Gastrocnemius medialis (tissue), 4 donors: ENCODE measurements at places on chromosomes 7 and 10. TPM values are rescaled to one million over a fixed set of nuclear protein-coding genes. Genes with fewer than 3 reads are reported as not detected.

The SKIDA1 gene
- 0.09 TPM for total RNA-seq

- H3K27ac ChIP-seq, result no peak overlapping the region
- DNase-seq, result no peak
- H3K4me1 ChIP-seq, result no peaks in the 10 kb centered on the region
- H3K36me3 ChIP-seq, result no peaks in the 10 kb centered on the region
- H3K27me3 ChIP-seq, result no peaks in the 10 kb centered on the region
- H3K4me3 ChIP-seq, result no peak overlapping the region
These were observed 77.9 kb upstream of the LRRN3 start for GRCh38 chr7:111012799-111013675.

The AKR1C8 gene
- total RNA-seq, result 0.56 TPM

DNA sequence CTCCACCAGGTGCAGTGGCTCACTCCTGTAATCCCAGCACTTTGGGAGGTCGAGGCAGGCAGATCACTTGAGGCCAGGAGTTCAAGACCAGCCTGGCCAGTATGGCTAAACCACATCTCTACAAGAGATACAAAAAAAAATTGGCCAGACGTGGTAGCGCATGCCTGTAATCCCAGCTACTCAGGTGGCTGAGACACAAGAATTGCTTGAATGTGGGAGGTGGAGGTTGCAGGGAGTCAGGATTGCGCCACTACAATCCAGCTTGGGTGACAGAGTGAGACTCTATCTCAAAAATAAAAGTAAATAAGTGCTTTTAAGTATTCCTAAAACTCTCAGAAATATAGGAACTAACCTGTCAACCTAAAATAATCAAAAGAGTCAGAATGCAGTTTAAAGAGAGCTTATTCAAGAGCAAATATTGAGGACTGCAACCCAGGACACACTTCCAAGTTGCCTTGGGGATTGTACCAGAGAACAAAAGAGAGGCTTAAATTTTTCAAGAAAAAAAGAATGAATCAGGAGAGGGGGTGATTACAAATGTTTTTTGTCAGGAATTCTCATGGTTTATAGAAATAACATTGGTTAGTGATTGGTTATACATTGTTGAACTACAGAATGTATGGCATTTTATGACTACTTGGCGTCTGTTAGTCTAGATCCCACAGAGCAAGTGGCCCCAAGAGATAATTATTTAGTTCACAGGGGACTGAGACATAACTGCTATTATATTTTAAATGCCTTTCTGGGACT, 33.2 kb upstream of the PPP1R9A start:
- H3K27me3 ChIP-seq, result no peaks in the 10 kb centered on the region
- no peaks in the 10 kb centered on the region for H3K4me1 ChIP-seq
- H3K4me3 ChIP-seq, result no peak overlapping the region
- no peaks in the 10 kb centered on the region for H3K36me3 ChIP-seq

- no peaks in the 10 kb centered on the region for H3K4me1 ChIP-seq
- H3K27ac ChIP-seq, result no peak overlapping the region
- H3K4me3 ChIP-seq, result no peak overlapping the region
- no peak for DNase-seq
- H3K36me3 ChIP-seq, result no peaks in the 10 kb centered on the region
These were observed 12.5 kb downstream of the RNF32 start for GRCh38 chr7:156652886-156653568.

GRCh38 chr7:141788296-141788695, 1.7 kb upstream of the TAS2R5 start:
- H3K4me3 ChIP-seq, result no peak overlapping the region
- no peak overlapping the region for H3K27ac ChIP-seq
- no peak for DNase-seq
- no peaks in the 10 kb centered on the region for H3K4me1 ChIP-seq
- H3K36me3 ChIP-seq, result no peaks in the 10 kb centered on the region

- DNase-seq, result no peak
- peaks cover 69% of the 10 kb centered on the region for H3K27me3 ChIP-seq
- H3K27ac ChIP-seq, result no peak overlapping the region
- peak overlapping the region; percentile 20 for H3K4me3 ChIP-seq
These were observed 10.4 kb downstream of the ATG9B start for GRCh38 chr7:151013733-151014497.

DNA sequence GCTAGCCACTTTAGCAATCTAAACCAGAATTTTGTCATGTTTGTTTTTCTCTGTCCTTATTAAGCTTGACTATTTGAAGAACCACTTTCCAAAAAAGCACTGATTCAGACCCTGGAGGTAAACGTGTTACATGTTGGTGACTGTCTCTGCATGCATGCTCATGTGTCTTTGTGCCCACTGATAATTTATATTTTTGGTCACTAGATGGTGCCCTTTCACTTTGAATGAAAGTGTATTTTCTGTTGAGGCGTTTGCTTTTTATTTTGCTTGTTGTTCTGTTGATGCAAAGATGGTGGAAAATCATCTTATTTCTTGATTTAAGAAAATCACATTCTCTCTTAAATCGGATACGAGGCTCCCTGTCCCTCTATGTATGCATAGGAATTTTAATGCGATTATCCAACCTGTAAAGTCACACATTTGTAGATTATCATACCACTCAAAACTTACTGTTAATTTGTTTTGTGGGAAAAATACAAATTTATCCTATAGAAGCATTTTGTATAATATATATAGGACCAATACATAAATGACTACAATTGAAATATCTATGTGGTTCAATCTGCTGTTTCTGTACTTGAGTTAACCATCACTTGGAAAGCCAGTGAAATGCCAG, 269.3 kb downstream of the BICC1 start:
- no peak for DNase-seq
- H3K27ac ChIP-seq, result peak overlapping the region; percentile 55
- no peak overlapping the region for H3K4me3 ChIP-seq
- no peaks in the 10 kb centered on the region for H3K27me3 ChIP-seq

The USP6NL gene
- total RNA-seq, result 5.8 TPM
